ENCODE measurements at places on chromosomes 6 and 20.

- no peak for DNase-seq
These were observed 105.5 kb downstream of the ASCC3 start for GRCh38 chr6:100775667-100776066.

DNA sequence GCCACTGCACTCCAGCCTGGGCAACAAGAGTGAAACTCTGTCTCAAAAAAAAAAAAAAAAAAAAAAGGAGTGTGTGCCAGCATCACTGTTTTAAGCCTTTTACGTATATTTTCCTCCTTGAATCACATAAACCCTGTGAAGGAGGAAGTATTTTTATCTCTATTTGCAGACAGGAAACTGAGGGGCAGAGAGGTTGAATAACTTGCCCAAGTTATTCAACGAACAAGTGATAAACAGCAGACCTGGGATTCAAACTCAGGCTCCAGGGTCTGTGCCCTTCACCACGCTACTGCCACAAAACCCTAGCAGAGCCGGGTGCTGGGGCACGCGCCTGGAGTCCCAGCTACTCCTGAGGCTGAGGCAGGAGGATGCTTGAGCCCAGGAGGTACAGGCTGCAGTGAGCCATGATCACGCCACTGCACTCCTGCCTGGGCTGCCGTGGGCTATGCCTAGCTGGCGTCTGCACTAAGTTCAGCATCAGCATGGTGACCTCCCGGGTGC lies 9.4 kb upstream of the AVP start:
- DNase-seq, result no peak

DNA sequence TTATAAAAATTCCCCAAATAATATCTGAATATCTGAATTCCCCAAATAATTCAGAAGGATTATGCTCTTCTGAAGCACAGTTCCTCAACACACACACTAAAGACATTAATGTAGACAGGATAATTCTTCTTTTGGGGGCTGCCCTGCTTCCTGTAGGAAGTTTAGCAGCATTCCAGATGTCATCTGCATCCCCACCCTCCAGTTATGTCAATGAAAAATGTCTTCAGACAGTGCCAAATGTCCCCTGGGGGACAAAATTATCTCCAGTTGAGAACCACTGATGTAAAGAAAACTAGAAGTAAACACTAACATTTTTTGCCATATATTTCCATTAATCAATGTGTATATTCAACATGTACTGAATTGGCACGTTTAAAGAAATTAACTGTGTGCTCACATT lies 25.9 kb upstream of the NAA20 start:
- no peak for DNase-seq

DNA sequence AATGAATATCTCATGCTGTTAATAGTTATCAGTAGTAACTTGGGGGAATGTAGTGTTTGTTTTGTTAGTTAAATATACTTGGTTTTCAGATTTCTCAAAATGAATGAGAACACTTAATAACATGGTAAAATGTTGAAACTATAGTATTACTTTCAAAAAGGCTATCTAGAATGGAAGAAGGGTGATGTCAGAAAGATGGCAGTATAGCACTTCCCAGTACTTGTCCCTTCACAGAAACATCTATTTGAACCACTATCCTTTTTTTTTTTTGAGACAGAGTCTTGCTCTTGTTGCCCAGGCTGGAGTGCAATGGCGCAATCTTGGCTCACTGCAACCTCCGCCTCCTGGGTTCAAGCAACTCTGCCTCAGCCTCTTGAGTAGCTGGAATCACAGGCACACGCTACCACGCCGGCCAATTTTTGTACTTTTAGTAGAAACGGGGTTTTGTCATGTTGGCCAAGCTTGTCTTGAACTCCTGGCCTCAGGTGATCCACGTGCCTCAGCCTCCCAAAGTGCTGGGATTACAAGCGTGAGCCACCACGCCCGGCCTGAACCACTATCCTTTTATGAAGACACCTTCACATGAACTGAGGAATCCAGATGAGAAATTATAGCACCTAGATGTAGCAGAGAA lies 4.7 kb upstream of the ECHDC1 start:
- no peak for DNase-seq

GRCh38 chr6:135081966-135082365 lies 27.3 kb upstream of the HBS1L start:
- DNase-seq, result no peak

GRCh38 chr6:160348223-160349019 lies at the start of gene SLC22A3:
Gene SLC22A3 (plus strand): TSS chr6:160348378. CDS start chr6:160348420, 42 bp downstream.
- no peak for DNase-seq

DNA sequence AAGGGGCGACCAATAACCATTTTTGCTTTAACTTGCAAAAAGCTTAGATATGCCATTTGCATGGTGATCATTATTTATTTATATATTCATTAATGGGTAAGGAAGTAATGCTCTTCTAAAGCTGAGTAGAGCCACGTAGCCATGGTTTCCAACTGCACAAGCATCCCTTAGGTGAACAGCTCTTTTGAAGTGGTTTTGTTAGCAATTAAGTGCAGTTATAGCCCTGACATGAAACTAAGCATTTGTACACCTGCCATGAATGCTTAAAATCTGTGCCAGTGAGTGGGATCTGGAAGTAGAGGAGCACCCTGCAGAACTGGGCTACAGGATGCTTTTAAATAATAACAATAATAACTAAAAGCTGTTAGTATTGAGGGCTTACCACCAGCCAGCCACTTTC lies 19.1 kb downstream of the TRAF3IP2 start:
- DNase-seq, result no peak

Measured in brain microvascular endothelial cell (primary cell).